ENCODE measurements at places on chromosomes 13 and 19. TPM values are rescaled to one million over a fixed set of nuclear protein-coding genes. Genes with fewer than 3 reads are reported as not detected.

DNA sequence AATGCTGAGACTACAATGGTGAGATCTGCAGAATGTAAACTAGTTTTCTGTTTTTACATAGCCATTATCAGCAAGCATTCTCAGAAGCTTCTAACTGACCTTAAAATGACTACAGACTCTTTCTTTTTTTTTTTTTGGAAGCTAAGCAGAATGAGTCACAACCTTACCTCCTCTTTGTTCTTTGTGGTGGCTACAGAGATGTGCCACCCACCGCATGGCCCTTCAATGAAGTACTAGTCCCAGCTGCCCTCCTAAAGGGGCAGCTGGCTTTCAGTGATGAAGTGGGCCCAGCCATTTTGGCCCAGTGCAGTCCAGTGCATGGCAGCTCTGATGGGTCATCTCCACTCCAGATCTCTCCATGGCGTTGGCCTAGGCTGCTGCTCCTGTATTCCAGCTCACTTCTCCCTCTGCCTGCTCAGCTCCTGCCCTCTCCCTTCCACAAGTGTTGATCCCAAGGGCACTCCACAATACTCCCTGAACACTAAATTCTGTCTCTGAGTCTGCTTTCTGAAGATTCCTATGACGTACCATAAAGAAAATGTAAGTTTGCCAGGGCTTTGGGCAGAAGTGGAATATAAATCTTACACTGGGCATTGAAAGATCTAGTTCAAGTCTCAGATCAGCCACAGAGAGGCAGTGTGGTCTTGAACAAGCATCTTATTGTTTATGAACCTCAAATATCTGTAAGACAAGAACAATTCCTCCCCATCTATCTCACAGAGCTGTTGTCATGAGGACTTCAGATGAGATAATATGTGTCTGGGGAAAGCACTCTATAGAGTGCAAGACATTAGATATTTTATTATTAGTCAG is 85.6 kb downstream of the RXFP2 start:
- DNase-seq = no peak
- H3K4me1 ChIP-seq = no peaks in the 10 kb centered on the region
- no peaks in the 10 kb centered on the region for H3K36me3 ChIP-seq
- no peak overlapping the region for H3K4me3 ChIP-seq

GRCh38 chr13:33537026-33537425 is 251.5 kb upstream of the STARD13 start:
- no peaks in the 10 kb centered on the region for H3K36me3 ChIP-seq
- no peak for DNase-seq
- H3K4me1 ChIP-seq = peaks cover 16% of the 10 kb centered on the region
- no peak overlapping the region for H3K27ac ChIP-seq

Gene IL11
- total RNA-seq = not detected

Gene C19orf33
- 354 TPM for total RNA-seq

Gene KLF12
- 0.64 TPM for total RNA-seq

- H3K36me3 ChIP-seq = peaks cover 4% of the 10 kb centered on the region
- peaks cover 18% of the 10 kb centered on the region for H3K4me1 ChIP-seq
- H3K27me3 ChIP-seq = no peaks in the 10 kb centered on the region
- H3K27ac ChIP-seq = peak overlapping the region; percentile 79
- no peak for DNase-seq
Observed at GRCh38 chr13:99214232-99214631, 13.6 kb downstream of the UBAC2 start.

DNA sequence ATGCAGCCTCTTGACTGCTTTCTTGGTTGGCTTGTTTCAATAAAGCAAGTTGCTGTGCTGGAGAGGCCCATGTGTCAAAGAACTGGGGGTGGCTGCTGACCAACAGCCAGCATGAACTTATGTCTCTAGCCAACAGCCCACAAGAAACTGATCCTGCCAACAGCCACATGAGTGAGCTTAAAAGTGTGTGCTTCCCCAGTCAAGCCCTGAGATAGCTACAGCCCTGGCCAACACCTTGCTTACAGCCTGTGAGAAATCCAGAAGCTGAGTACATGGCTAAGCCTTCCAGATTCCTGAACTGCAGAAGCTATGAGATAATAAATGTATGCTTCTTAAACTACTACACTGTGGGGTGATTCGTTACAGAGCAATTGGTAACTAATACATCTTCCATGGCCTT is 38.9 kb upstream of the IPO5 start:
- H3K27me3 ChIP-seq = no peaks in the 10 kb centered on the region
- no peaks in the 10 kb centered on the region for H3K36me3 ChIP-seq
- no peak overlapping the region for H3K4me3 ChIP-seq
- H3K27ac ChIP-seq = no peak overlapping the region
- DNase-seq = no peak
- no peaks in the 10 kb centered on the region for H3K4me1 ChIP-seq

DNA sequence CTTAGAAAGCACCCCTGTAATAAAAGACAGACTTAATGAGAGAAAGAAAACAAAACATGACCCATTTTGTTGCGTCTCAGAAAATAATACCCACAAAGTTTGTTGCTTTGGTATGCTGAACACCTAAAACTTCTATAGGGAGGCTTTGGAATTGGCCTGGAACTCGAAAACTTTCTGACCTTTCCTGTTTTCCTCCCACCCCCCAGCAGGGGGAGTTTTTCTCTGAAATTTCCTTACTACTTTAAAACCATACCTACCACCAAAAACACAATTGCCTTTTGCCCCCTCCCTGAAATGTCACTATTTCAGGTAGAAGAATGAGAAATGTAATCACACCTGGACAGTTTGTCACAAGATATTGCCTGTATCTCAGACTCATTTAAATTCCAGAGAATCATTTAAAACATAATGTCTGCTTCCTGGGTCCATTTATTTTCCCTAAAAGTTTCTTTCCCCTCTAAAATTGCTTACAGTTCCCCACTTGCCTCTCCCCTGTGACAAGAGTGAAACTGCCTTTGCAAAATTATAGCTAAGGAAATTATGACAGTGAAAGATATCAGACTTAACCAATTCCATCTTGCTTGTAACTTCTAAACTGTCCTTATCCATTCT is 2700.2 kb downstream of the PCDH9 start:
- DNase-seq = no peak
- no peaks in the 10 kb centered on the region for H3K36me3 ChIP-seq

Gene CHST8
- not detected for total RNA-seq

Gene CILP2
- not detected for total RNA-seq

DNA sequence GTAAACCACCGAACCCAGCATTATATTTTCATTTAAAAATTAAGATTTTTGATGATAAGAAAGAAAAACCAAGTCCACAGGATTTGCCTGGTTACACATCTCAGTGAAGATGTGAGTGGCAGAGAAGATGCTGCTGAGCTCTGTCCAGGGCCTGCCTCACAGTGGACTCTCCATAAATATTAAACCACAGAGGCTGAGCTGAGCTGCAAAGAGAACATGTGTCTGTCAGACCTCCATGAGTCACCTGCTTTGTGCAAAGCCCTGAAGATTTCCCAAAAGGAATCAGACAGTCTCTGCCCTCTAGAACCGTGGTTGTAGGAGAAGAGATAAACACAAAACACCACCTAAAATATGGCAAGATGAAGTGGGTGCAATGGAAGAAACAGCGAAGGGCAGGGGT is 127.2 kb upstream of the TSC22D1 start:
- H3K4me1 ChIP-seq = no peaks in the 10 kb centered on the region
- no peak for DNase-seq
- no peaks in the 10 kb centered on the region for H3K27me3 ChIP-seq
- no peak overlapping the region for H3K4me3 ChIP-seq

DNA sequence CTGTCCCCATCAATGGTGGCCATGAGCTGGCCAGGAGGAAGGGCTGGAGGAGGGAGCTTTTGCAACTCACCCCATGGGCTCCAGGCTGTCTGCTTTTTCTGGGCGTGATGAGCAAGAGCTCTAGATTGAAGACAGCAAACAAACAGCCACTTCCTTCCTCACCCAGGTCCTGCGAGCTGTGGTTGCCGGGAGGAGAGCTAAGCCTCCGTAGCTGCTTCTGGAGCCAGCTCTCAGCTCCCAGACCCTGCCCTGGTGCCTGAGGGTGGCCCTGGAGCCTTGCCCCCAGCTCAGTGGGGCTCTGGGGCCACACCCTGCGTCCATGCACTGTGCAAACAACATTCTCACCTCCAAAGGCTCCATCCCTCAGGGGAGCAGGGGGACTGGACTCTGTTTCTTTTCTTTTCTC is 6.2 kb downstream of the MYO1F start:
- H3K27me3 ChIP-seq = no peaks in the 10 kb centered on the region
- H3K4me1 ChIP-seq = peaks cover 4% of the 10 kb centered on the region
- DNase-seq = no peak

- peaks cover 28% of the 10 kb centered on the region for H3K36me3 ChIP-seq
- H3K4me1 ChIP-seq = no peaks in the 10 kb centered on the region
- H3K27ac ChIP-seq = no peak overlapping the region
- DNase-seq = no peak
- H3K4me3 ChIP-seq = no peak overlapping the region
- H3K27me3 ChIP-seq = no peaks in the 10 kb centered on the region
Observed at GRCh38 chr19:19115954-19116353, 22.3 kb downstream of the TMEM161A start.

DNA sequence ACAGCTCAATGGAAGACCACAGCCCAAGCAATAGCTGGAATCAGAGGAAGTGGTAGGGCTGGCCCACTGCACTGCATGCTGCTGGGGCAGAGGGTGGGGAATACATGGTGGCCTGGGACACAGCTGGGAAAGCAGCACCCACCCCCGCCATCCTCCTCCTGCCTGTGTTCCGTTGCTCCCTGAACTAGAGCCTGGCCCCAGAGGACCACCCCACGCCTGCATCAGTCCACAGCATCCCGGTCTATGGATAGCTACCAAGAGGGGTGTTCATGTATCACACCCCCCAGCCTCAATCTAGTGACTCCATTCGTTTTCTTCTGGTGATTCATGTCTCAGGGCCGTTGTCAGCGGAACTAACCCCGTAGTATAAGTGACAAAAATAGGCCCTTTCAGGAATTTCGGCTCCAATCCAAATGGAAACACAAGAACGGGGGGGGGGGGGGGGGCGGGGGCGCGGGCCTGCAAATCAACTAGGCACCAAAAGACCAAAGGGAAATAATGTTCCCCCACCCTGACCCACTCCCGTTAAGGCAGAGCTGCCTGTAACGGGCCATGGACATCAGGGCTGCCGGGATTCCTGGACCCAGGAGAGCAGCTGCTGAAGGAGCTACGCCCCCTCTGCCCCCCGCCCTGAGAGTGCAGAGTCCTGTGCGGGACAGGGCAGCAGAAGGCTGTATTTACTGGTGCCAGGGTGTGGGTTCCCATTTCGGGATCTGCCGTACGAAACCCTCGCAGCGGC is 18.9 kb upstream of the EPHX3 start:
- H3K4me1 ChIP-seq = peaks cover 82% of the 10 kb centered on the region
- H3K36me3 ChIP-seq = peaks cover 98% of the 10 kb centered on the region
- H3K27me3 ChIP-seq = no peaks in the 10 kb centered on the region
- peak overlapping the region; percentile 93 for H3K27ac ChIP-seq
- H3K4me3 ChIP-seq = peak overlapping the region; percentile 16
- no peak for DNase-seq

Gene ZNF667
- total RNA-seq = 2.9 TPM

DNA sequence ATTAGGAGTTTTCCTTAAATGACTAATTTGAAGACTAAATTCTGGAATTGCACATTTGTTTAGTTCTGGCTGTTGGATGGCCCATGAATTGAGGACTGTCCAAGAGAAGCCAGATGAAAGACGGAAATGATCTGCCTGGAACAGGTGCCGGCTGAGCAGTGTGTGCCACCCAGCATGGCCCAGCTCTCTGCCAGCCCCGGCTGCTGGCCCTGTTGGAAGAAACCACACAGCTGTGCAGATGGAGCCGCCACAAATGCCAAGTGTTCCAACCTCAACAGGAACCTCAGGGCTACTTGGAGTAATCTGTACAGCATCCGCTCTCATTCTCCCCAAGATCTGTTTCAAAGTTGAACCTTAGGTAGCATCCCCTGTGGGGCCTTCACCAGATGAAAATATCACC is 67.0 kb upstream of the STARD13 start:
- H3K27ac ChIP-seq = no peak overlapping the region
- H3K4me3 ChIP-seq = no peak overlapping the region
- peaks cover 24% of the 10 kb centered on the region for H3K27me3 ChIP-seq
- no peaks in the 10 kb centered on the region for H3K36me3 ChIP-seq
- no peak for DNase-seq
- H3K4me1 ChIP-seq = peaks cover 3% of the 10 kb centered on the region

Gene ATP1A3
- not detected for total RNA-seq

Gene ZNF296
- total RNA-seq = 4.0 TPM

DNA sequence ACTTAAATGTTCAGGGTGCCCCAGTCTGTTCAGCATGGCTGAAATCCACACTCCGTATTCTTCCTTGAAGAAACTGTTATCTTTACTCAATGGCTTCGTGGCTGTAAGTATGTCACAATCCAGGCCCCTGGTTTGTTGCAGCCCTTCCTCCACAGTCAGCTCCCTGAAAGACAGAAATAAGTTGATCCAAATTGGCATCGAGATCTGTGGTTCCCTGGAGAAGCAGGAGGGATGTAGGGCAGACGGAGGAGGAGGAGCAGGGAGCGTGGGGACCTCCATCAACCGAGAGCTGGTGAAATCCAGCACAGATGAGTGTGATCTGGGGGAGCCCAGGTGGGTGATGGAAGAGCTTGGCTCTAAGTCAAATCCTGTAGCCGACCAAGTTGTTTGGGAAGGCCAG is 304 bp downstream of the TSPAN16 start:
- H3K4me3 ChIP-seq = no peak overlapping the region
- peaks cover 28% of the 10 kb centered on the region for H3K4me1 ChIP-seq
- DNase-seq = no peak
- H3K27ac ChIP-seq = no peak overlapping the region

DNA sequence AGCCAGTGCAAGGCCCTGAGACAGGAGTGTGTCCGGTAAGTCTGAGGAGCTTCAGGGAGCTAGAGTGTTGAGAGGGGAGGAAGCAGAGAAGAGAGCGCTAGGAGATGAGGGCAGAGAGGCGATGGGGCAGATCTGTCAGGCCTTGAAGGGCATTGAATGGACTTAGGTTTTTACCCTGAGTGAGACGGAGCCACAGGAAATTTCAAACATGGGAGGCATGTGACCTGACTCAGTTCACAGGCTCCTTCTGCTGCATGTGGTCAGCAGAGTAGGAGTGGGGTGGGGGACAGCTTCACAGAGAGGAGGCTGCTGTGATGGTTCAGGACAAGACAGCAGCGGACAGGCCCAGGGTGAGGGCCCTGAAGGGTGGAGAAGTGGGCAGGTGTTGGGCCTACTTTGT is 2.5 kb upstream of the FAM98C start:
- H3K4me3 ChIP-seq = no peak overlapping the region
- H3K36me3 ChIP-seq = peaks cover 5% of the 10 kb centered on the region

GRCh38 chr13:20824762-20825476 is 51.2 kb upstream of the EEF1AKMT1 start:
- H3K4me1 ChIP-seq = no peaks in the 10 kb centered on the region
- H3K36me3 ChIP-seq = no peaks in the 10 kb centered on the region
- no peaks in the 10 kb centered on the region for H3K27me3 ChIP-seq
- no peak overlapping the region for H3K4me3 ChIP-seq

Gene FXYD1
- 29.9 TPM for total RNA-seq

- H3K4me3 ChIP-seq = no peak overlapping the region
- DNase-seq = no peak
- H3K4me1 ChIP-seq = no peaks in the 10 kb centered on the region
- H3K27me3 ChIP-seq = no peaks in the 10 kb centered on the region
- no peak overlapping the region for H3K27ac ChIP-seq
Observed at GRCh38 chr19:46520616-46521015, 24.9 kb upstream of the PNMA8B start.

- peaks cover 56% of the 10 kb centered on the region for H3K36me3 ChIP-seq
- peaks cover 41% of the 10 kb centered on the region for H3K4me1 ChIP-seq
- no peak for DNase-seq
- H3K27ac ChIP-seq = no peak overlapping the region
- no peaks in the 10 kb centered on the region for H3K27me3 ChIP-seq
Observed at GRCh38 chr19:13094771-13095392, 7.8 kb downstream of the LYL1 start.

Measured in esophagus squamous epithelium (tissue), 5 donors.